ENCODE measurements at places on chromosomes 2 and 18.

DNA sequence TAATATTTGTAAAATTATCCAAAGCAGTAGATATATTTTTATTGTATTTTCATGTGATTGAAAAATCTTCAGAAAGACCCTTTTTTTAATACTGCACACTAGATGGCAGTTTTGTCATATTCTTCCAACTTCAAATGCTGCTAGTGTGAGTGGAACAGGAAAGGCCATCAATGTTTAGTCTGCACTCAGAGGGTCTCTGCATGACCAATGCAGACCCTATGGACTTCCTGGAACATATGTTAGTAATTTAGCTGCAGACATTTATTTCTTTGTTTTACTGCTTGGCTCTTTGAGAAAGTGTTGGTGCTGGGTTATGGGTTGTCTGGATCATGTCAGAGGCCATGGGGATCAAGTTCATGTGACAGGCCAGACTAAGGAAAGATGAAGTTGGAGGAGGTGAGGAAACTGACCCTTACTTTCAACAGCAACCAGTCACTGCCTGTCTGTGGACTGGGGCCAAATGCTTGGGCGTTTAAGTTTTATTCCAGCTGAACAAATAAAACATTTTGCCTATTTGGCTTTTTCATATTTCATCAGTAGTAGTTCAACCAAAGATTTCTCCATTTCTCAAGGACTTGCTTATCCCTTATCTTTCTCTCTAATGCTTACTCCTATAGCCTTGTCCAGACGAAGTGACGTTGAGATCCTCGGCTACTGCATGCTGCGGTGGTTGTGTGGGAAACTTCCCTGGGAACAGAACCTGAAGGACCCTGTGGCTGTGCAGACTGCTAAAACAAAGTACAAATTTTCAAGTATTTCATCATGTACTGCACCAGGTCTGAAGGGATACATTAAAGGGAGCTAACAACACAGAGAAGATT lies 84.8 kb downstream of the VRK2 start:
- H3K27me3 ChIP-seq, result no peaks in the 10 kb centered on the region
- no peak for DNase-seq
- H3K4me1 ChIP-seq, result no peaks in the 10 kb centered on the region
- no peak overlapping the region for H3K27ac ChIP-seq
- H3K36me3 ChIP-seq, result peaks cover 43% of the 10 kb centered on the region
- no peak overlapping the region for H3K4me3 ChIP-seq

GRCh38 chr2:224774735-224775134 lies 58.6 kb upstream of the CCDC195 start:
- H3K36me3 ChIP-seq, result peaks cover 79% of the 10 kb centered on the region
- no peak overlapping the region for H3K27ac ChIP-seq
- H3K27me3 ChIP-seq, result no peaks in the 10 kb centered on the region
- no peak overlapping the region for H3K4me3 ChIP-seq
- H3K4me1 ChIP-seq, result peaks cover 11% of the 10 kb centered on the region

GRCh38 chr2:64325477-64325851 lies 128.5 kb upstream of the LGALSL start:
- no peaks in the 10 kb centered on the region for H3K27me3 ChIP-seq
- H3K4me3 ChIP-seq, result peak overlapping the region; percentile 73
- no peaks in the 10 kb centered on the region for H3K36me3 ChIP-seq
- H3K27ac ChIP-seq, result peak overlapping the region; percentile 96

DNA sequence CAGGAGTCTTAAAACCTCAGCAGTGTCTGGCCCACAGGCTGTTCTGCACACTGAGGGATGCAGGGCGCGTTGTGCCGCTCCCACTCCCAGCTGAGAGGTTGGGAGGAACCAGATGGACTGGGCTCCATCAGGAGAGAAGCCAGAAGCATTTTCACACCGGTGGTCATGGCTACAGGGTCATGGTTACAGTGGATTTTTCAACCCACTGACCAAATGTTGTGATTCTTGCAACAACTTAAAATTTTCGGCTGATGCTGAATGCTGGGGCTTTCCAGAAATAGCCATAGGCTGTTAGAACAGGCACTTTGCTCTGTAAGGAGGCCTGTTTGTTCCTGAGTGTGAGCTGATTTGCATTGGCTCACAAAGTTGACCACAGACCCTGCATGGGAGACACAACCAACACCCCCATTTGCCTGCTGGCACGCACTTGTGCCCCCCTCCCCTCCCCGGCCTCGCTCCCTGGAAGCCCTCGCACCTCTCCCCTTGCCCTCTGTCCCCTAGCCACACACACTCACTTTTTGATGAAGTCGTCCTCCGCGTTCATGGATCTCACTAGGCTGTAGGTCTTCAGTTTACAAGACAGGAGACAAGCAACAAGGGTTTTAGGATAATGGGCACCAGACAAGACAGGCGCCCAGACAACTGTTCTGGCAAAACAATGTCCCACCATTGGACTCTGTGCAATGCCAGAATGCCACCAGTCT lies 3.4 kb downstream of the LPIN1 start:
- H3K36me3 ChIP-seq, result peaks cover 6% of the 10 kb centered on the region
- H3K4me1 ChIP-seq, result peaks cover 86% of the 10 kb centered on the region
- no peak for DNase-seq

- no peak overlapping the region for H3K27ac ChIP-seq
- H3K27me3 ChIP-seq, result peaks cover 2% of the 10 kb centered on the region
- no peak for DNase-seq
- H3K4me1 ChIP-seq, result no peaks in the 10 kb centered on the region
- no peak overlapping the region for H3K4me3 ChIP-seq
Observed at GRCh38 chr2:67379048-67379447, 18.1 kb upstream of the ETAA1 start.

DNA sequence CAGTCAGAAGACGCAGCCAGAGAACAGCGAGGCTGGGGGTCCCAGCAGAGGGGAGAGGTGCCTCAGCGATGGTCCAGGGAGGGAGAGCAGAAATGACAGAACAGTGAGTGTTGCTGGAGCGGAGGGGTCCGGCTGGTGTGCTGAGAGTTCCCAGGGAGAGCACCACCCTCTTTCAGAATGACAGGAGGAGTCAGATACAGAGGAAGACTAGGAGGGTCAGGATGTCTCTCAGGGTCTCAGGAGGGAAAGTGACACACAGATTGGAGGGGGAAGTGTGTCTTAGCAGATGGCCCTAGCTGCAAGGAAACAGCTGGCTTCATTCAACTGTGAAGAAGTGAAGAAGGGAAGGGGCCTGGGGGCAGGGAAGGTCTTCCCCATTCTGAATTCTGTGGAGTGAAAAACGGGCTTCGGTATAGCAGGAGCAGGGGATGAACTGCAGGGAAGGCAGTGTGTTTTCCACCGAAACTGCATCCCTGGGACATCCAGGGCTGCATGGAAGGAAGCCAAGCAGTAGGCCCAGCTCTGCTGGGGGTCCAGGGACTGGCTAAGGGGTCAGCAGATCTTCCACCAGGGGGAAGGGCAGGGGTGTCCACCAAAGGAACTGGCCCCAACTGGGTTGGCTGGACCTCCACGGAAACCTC lies 90.0 kb upstream of the OTOS start:
- no peak overlapping the region for H3K27ac ChIP-seq
- H3K4me3 ChIP-seq, result no peak overlapping the region
- DNase-seq, result no peak
- H3K27me3 ChIP-seq, result peaks cover 11% of the 10 kb centered on the region

DNA sequence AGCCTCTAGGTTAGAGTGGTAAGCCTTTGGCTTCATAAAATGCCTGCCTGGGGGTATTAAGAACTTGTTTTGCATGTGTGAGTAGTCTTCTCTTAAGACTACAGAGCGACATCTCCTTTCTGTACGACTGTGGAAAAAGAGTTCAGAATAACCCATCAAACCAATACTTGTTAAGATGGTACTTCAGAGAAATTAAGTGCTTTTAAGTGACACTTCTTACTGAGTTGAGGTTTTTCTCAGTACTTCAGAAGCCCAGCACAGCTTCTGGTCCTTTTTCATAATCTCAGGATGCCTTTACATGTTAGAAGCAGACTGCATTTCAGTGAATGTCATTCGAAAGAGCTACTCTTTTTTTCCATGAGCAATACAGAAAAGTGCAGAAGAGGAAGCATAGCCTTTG lies 10.8 kb downstream of the XRCC5 start:
- H3K27ac ChIP-seq, result no peak overlapping the region
- H3K4me3 ChIP-seq, result no peak overlapping the region
- peaks cover 91% of the 10 kb centered on the region for H3K36me3 ChIP-seq
- peaks cover 28% of the 10 kb centered on the region for H3K4me1 ChIP-seq
- H3K27me3 ChIP-seq, result no peaks in the 10 kb centered on the region
- DNase-seq, result no peak

DNA sequence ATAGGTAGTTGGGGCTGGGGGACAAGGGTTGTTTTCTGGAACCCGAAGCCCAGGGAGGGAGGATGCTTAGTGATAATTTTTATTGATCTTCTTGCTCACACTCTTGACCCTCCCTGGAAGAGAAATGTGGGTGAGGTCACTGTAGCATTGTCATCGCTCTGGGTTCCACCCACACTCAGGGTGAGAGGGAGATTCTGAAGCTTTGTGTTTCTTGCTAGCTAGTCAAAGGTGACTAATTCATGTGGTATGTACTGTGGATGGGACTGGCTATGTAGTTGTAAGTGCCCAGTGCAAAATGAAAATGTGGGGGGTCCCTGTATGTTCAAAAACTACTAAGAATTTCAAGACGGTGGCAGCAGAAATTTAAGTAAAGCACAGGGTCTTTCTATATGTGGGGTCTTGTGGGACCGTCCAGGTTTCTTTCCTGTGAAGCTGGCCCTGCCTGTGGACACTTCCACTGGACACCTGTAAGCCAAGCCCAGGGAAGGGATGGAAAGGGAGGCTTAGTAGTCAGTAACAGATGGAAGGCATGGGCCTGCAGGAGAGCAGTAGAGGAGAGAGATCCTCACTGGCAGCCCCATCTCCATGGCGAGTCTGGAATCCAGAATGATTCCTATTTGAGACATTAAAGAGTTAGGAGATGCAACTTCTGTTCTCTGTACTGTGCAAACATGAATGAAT lies 35.0 kb downstream of the TSN start:
- H3K27me3 ChIP-seq, result peaks cover 22% of the 10 kb centered on the region
- DNase-seq, result no peak
- no peaks in the 10 kb centered on the region for H3K36me3 ChIP-seq
- no peak overlapping the region for H3K27ac ChIP-seq

DNA sequence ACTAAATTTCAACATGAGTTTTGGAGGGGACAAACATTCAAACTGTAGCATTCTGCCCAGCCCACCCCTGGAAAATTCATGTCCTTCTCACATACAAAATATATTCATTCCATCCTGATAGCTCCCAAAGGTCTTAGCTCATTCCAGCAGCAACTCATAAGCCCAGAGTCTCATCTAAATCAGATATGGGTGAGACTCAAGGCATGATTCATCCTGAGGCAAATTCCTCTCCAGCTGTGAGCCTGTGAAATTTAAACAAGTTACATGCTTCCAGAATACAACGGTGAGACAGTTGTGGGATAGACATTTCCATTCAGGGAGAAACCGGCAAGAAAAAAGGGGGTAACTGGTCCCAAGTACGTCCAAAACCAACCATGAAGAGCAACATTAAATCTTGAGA lies 43.5 kb upstream of the FAHD2A start:
- no peak for DNase-seq
- H3K4me3 ChIP-seq, result no peak overlapping the region
- H3K27ac ChIP-seq, result no peak overlapping the region
- no peaks in the 10 kb centered on the region for H3K36me3 ChIP-seq
- peaks cover 12% of the 10 kb centered on the region for H3K27me3 ChIP-seq
- H3K4me1 ChIP-seq, result no peaks in the 10 kb centered on the region

- peaks cover 9% of the 10 kb centered on the region for H3K27me3 ChIP-seq
- DNase-seq, result no peak
- no peak overlapping the region for H3K4me3 ChIP-seq
- no peaks in the 10 kb centered on the region for H3K36me3 ChIP-seq
Observed at GRCh38 chr2:29841386-29842004, 79.9 kb downstream of the ALK start.

DNA sequence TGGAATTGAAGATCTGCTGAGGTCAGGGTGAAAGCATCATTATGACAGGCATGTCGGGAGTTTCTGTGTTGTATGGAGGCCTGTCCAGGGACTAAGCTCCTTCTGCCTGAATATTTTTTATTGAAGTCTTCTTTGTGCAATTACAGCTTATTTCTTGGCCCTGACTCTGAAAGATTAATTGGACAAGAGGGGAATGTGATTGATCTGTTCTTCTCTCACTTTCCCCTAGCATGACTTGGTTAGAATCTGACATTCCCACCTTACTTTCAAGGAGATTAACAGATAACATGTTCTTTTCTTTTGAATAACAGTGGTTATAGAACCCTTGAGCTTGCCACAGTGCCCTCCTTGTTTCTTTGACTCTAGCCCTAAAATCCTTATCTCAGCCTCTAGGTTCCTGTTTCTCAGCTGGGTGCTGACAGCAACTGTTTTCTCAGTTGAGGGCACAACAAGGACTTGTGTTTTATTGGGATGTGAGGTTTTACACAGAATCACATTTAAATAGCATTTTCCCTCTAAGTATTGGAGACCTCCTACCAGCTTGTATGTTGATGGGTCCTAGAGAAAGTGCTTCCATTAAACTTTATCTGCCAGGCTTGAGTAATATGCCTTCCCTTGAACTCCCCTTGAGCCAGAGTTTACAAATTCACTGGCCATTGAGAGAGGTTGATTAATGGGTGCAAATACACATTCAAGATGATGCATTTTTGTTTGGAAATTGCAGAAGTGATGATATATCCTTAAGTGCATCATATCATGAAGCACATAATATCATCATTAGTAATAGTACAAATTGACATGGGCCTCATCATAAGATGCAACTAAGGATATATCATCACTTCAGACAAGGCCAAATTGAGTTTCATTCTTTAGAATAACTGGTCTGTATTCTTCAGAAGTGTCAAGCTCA lies 12.5 kb downstream of the TTLL4 start:
- no peak overlapping the region for H3K27ac ChIP-seq
- peaks cover 2% of the 10 kb centered on the region for H3K4me1 ChIP-seq
- H3K36me3 ChIP-seq, result peaks cover 21% of the 10 kb centered on the region
